ENCODE measurements at places on chromosomes 16 and 17.

DNA sequence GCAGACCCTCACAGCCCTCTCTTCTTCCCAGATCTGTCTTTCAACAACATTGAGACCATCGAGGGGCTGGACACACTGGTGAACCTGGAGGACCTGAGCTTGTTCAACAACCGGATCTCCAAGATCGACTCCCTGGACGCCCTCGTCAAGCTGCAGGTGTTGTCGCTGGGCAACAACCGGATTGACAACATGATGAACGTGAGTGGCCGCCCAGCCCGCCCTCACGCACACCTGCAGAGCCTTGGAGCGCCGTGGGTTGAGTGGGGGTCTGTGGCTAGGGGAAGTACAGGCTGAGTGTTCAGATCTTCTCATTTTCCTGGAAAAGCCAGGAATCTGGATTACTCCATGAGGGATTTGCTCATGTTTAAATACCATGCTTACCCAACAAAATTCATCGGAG lies 15.2 kb downstream of the DRC3 start:
- no peaks in the 10 kb centered on the region for H3K4me1 ChIP-seq
- H3K36me3 ChIP-seq: no peaks in the 10 kb centered on the region
- no peak overlapping the region for H3K27ac ChIP-seq
- no peak for DNase-seq
- no peak overlapping the region for H3K4me3 ChIP-seq
- H3K27me3 ChIP-seq: no peaks in the 10 kb centered on the region

DNA sequence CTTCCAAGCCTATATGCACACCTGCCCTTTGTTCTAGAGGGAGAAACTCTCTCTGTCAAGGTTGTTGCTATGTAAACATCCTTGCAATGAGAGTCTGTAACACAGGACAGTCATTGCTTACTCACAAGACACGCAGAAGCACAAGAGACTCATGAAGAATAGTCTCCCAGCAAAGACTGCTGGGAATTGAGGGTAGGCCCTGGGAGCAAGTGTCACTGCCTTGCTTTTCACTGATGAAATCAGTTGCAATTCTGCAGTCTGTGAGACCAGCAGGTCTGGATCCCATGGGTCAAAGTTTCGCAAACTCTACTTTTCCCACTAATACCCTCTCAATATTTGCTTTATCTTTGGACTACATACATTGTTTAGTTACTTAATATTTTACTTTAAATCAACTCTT lies 177.4 kb downstream of the FTO start:
- H3K27me3 ChIP-seq: no peaks in the 10 kb centered on the region
- H3K36me3 ChIP-seq: peaks cover 30% of the 10 kb centered on the region
- DNase-seq: no peak
- H3K4me3 ChIP-seq: no peak overlapping the region

GRCh38 chr16:89920723-89921122 lies 2.1 kb downstream of the MC1R start:
- peaks cover 50% of the 10 kb centered on the region for H3K4me1 ChIP-seq
- no peaks in the 10 kb centered on the region for H3K36me3 ChIP-seq
- no peak overlapping the region for H3K4me3 ChIP-seq
- H3K27me3 ChIP-seq: peaks cover 34% of the 10 kb centered on the region

GRCh38 chr16:19886073-19886941 lies 1.7 kb upstream of the GPRC5B start:
- peaks cover 19% of the 10 kb centered on the region for H3K4me1 ChIP-seq
- no peaks in the 10 kb centered on the region for H3K36me3 ChIP-seq
- peak; percentile 79 for DNase-seq
- H3K4me3 ChIP-seq: peak overlapping the region; percentile 65
- H3K27me3 ChIP-seq: peaks cover 18% of the 10 kb centered on the region
- no peak overlapping the region for H3K27ac ChIP-seq

DNA sequence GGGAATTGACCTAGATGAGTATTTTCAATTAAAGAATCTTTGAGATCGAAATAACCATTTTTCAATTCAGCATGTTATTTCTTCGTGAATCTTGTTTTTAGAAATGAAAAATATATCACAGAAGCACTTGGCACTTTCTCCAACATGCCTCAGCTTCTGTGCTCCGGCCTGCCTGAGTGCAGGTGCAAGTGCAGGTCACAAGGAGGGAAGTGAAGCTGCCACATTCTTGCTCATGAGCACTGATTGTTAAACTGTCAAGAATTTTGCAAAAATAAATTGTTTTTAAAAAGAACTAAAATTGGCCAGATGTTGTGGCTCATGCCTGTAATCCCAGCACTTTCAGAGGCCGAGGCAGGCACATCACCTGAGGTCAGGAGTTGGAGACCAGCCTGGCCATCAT lies 38.3 kb upstream of the SKAP1 start:
- no peak overlapping the region for H3K27ac ChIP-seq
- H3K27me3 ChIP-seq: peaks cover 18% of the 10 kb centered on the region
- no peak overlapping the region for H3K4me3 ChIP-seq
- H3K36me3 ChIP-seq: no peaks in the 10 kb centered on the region
- H3K4me1 ChIP-seq: no peaks in the 10 kb centered on the region
- no peak for DNase-seq

DNA sequence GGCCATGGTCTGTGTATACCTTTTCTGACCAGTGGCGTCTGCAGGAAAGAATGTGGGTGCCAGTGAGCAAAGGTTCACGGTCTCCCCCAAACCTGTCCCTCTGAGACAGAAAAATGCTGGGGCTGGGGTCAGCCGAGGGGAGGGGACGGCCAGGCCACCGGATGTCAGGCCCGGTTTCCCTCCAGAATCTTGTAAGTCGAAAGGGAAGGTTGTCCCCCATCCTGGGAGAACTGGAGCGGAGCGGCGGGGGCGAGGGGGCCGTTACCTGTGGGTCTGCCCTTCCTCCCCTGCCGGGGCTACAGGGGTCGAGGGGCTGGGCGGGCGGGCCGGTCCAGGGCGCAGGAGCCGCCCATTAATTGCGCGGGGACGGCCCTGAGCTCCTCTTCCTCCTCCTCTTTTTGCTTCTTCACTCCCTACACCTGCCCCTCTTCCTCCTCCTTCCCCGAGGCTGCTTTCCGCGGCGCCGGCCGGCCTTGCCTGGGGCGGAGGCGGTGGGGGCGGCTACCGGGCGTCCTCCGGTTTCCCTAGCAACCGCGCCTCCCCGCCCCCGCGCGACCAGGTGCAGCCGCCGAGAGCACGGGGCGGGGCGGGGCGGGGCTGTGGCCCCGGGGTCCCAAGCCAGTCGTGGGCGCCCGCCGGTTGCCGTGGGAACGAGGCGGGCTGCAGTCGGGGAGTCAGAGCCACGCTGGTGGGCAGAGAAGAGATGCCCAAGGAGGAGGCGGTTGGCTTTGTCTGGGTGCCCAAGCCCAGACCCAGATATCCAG lies at the start of gene MARCHF10:
Gene MARCHF10, minus strand, starts transcription at position 503 of the 764 bp plus-strand sequence. CDS start 6,579 bp downstream, outside the sequence.
- peak within 1 kb of the TSS; percentile 28 for H3K4me3 ChIP-seq
- H3K36me3 ChIP-seq: no peaks in the 10 kb centered on the region
- H3K4me1 ChIP-seq: peaks cover 8% of the 10 kb centered on the region
- peak; percentile 79 for DNase-seq

DNA sequence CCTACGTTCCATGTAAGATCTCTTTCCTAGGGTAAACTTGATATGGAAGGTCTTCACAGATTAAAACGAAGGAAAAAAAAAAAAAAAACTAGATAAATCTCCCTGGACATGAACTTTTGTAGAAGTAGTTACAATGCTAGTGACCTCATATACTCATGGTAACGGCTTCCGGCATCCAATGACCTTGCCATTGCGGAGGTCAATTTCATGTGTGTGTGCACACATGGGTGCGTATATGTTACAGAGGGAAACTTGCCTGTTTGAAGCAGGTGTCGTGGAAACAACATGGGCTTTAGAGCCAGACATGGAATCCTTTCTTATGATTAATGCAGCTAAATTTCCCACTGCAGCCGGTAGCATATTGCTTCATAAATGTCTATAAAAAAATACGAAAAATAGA lies 435.5 kb downstream of the MAF start:
- H3K27ac ChIP-seq: no peak overlapping the region
- no peak overlapping the region for H3K4me3 ChIP-seq
- DNase-seq: no peak
- peaks cover 12% of the 10 kb centered on the region for H3K4me1 ChIP-seq
- no peaks in the 10 kb centered on the region for H3K36me3 ChIP-seq
- no peaks in the 10 kb centered on the region for H3K27me3 ChIP-seq

DNA sequence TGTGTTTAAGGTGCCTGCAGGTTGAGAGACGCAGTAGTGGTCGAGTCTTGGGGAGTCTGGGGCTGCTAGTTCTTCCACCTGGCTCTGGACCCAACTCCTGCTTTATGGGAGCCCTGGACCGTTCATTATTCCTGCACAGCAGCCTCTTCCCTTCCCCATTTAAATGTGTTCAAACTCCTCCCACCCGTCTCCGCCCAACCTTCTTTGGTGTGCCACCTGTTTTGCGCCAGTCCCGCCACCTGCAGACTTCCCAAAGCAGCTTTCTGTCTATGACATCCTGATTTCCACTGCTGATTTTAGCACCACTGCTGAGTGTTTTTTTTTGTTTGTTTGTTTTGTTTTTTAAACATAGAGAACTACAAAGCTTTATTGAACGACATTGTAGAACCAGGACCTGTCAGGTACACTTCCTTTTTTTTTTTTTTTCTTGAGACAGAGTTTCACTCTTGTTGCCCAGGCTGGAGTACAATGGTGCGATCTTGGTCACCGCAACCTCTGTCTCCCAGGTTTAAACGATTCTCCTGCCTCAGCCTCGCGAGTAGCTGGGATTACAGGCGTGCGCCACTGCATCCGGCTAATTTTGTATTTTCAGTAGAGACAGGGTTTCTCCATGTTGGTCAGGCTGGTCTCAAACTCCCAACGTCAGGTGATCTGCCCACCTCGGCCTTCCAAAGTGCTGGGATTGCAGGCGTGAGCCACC lies 12.8 kb downstream of the ADORA2B start:
- H3K4me1 ChIP-seq: peaks cover 7% of the 10 kb centered on the region
- H3K27me3 ChIP-seq: no peaks in the 10 kb centered on the region
- no peak for DNase-seq
- H3K36me3 ChIP-seq: no peaks in the 10 kb centered on the region
- no peak overlapping the region for H3K27ac ChIP-seq

DNA sequence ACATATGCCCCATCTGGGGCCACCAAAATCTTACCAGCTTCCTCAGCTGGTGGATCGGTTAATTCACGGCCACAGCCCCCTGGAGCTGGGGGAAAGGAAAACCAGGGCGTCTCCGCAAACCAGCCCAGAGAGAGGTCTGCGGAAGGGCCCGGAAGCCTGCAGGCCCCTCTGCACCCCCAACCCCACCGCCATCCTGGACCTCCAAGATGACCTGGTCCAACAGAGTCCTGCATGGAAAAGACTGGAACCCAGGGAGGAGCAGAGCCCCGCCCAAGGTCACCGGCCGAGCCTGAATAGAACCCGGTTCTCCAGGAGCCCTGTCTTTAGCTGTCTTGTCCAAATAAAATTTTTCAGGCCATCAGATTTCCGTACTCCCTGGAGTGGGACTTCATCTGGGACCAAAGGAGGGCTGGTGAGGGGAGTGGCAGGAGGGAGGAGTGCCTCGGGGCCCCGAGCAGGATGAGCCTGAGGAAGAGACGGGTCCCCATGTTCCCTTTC lies 37.4 kb upstream of the NDRG4 start:
- H3K4me3 ChIP-seq: no peak overlapping the region
- H3K4me1 ChIP-seq: peaks cover 6% of the 10 kb centered on the region
- no peak for DNase-seq
- H3K27me3 ChIP-seq: peaks cover 52% of the 10 kb centered on the region

DNA sequence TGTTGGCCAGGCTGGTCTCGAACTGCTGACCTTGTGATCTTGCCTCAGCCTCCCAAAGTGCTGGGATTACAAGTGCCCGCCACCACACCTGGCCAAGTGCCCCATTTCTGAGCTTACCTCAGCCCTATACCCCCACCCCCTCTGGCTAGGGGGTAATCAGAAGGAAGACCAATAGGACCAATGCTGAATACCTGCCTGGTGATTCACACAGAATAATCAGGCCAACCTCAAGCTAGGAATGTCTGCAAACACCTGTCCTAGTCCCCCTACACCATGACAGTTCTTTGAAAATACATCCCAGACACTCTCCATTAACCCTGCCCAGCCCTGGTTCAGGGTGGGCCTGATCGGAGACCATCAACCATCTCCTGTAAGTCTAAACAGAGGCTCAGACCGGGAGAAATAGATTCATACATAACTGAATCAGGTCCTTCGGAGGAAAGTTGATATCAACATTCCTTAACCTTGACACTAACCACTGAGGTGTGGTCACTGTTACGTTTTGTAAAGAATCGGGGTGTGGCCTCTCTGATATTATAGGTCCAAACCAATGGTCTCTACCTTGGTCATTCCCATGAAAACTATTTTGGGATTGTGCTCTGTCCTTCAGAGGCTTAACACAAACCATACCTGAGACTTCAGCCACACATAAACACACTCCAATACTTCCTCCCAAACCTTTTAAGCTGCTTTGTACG lies 130.8 kb downstream of the GAS7 start:
- H3K27ac ChIP-seq: no peak overlapping the region
- H3K4me3 ChIP-seq: no peak overlapping the region
- H3K36me3 ChIP-seq: no peaks in the 10 kb centered on the region

DNA sequence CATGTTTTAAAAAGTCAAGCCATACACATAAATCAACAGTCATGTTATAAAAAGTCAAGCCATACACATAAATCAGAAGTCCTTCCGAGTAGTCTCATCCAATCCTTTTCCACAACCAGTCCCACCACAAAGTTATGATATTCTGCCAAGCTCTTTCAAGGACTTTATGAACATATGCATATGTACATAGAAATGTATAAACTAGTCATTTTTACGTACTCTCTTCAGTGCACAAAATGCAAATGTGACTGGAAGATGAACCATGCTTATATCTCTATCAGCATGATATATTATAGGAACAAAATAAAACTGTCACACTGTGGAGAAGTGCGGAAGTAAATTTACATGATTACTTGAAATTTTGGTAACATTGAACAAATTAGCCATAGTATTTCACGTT lies 200.9 kb downstream of the CNTNAP4 start:
- DNase-seq: no peak
- no peak overlapping the region for H3K27ac ChIP-seq
- no peak overlapping the region for H3K4me3 ChIP-seq
- no peaks in the 10 kb centered on the region for H3K36me3 ChIP-seq

GRCh38 chr17:59812139-59812538 lies 80.6 kb downstream of the TUBD1 start:
- no peak overlapping the region for H3K27ac ChIP-seq
- no peak for DNase-seq
- H3K4me1 ChIP-seq: peaks cover 4% of the 10 kb centered on the region
- no peak overlapping the region for H3K4me3 ChIP-seq
- H3K27me3 ChIP-seq: no peaks in the 10 kb centered on the region

GRCh38 chr17:21177854-21178600 lies 35.9 kb downstream of the TMEM11 start:
- H3K4me3 ChIP-seq: no peak overlapping the region
- H3K36me3 ChIP-seq: peaks cover 5% of the 10 kb centered on the region
- H3K27me3 ChIP-seq: no peaks in the 10 kb centered on the region
- no peak overlapping the region for H3K27ac ChIP-seq
- peaks cover 6% of the 10 kb centered on the region for H3K4me1 ChIP-seq

- DNase-seq: no peak
- H3K36me3 ChIP-seq: no peaks in the 10 kb centered on the region
- no peaks in the 10 kb centered on the region for H3K27me3 ChIP-seq
- no peak overlapping the region for H3K27ac ChIP-seq
- no peaks in the 10 kb centered on the region for H3K4me1 ChIP-seq
Measured at GRCh38 chr17:33986088-33986487, 269.0 kb upstream of the CCL2 start.

GRCh38 chr16:49592546-49593423 lies 219.2 kb downstream of the C16orf78 start:
- DNase-seq: no peak
- no peak overlapping the region for H3K4me3 ChIP-seq
- no peaks in the 10 kb centered on the region for H3K36me3 ChIP-seq
- H3K27me3 ChIP-seq: no peaks in the 10 kb centered on the region

Data from upper lobe of right lung (tissue), 1 donor.